ENCODE measurements at places on chromosomes 12 and 14.

GRCh38 chr14:100837805-100838350 lies 12.0 kb downstream of the MEG3 start:
- DNase-seq: no peak

DNA sequence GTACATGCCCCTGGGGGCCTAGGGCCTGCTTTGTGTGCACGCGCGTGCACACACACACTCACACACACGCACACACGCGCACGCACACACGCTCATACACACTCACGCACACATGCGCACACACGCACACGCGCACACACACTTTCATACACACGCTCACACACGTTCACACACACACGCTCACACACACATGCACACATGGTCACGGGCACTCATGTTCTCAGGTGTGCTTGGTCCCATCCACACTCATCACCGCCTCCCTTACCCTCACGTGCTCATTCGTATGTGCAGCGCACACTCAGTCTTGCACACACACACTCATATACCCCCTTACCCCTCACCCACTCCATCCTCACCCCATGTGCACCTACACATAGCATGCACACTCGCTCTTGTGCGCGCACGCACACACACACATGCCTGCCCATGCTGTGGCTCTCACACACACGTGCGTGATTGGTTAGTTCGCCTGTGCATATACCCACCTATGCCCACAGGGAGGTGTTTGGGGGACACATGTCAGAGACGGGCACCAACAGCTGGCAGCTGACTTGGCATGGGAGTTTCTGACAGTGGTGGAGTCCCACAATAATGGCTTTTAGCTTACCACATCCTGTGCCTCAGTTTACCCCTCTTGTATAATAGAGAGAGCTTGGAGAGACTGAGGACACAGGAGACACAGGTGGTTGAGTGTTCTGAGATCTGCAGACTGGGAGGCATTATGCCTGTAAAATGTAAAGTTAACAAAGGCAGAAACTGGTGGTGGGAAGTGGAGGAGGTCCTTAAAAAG lies 28.7 kb downstream of the TSPAN9 start:
- DNase-seq: no peak

- DNase-seq: no peak
Observed at GRCh38 chr12:119826661-119827445, 50.3 kb downstream of the CIT start.

DNA sequence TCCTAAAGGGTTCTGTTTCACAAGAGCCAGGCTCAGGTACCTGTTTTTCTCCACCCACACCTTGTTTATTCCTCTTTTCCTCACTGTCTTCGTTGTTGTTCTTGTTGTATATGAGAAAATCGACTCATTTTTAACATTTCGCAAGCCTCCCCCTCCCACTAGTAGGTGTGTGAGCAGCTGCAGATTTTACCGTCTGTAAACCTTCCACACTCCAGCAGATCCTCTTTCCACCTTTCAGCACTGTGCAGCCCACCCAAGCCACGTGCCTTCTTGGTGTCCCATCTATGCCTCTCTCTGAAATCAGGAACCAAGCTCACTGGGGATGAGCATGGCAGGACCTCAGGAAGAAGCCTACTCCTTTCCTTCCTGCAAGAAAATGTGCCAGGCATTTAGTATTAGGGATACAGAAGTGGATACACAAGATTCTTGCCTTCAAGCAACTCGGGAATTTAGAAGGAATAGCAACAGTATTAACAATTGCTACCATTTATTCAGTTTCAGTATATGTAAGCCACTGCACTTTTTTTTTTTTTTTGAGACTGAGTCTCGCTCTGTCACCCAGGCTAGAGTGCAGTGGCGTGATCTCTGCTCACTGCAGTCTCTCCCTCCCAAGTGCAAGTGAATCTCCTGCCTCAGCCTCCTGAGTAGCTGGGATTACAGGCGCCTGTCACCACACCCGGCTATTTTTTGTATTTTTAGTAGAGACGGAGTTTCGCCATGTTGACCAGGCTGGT lies 113.6 kb downstream of the CHST11 start:
- no peak for DNase-seq

DNA sequence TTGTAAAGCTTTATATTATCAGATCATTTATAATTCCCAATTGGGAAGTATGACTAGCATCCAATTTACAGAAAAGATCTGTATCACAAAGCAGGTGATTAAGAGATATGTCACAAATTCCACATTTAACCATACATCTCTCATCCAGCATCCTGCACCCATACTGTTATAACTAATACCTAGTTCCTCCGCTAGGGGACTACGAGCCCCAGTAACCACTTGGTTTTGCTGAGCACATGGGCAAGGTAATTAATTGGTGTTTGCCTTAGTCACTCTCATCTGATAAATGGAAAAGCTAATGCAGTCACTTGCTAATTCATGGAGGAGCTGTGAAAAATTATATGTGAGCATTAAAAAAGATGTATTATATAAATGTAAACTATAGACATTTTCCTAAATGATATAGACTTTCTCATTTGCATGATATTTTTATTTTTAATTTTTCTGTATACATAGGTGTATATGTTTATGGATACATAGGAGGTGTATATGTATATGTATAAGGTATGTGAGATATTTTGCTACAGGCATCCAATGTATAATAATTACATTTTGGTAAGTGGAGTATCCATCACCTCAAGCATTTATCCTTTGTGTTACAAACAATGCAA lies 1031.8 kb downstream of the GALC start:
- DNase-seq: no peak

DNA sequence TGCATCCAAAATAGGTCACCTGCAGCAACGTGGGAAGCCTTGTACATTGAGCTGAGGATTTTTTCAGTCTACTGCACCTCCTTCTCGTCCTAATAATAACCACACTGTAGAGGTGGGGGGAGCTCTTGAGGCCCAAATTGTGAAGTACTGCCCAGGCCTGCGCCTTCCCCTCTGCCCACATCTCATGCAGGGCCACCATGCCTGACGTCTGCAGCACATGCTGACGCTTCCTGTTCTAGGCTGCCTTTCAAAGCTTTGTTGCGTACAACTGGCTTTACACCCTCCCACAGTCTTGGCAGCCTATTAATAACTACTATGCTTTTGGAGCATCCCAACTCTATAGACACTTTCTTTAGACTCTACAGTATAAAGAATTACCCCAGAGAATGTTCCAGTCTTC lies 26.5 kb upstream of the TTC7B start:
- DNase-seq: no peak

DNA sequence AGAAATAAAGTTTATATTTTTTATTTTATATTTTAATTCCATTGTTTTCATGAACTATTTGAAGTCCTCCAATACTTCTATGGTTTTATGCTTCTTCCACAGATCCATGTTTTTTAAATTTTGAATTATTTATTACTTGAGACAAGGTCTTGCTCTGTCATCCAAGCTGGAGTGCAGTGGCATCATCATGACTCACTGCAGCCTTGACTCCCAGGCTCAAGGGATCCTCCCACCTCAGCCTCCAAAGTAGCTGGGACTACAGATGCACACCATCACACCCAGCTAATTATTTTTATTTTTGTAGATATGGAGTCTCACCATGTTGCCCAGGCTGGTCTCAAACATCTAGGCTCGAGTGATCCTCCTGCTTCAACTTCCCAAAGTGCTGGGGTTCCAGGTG lies 28.8 kb upstream of the DLGAP5 start:
- DNase-seq: no peak

GRCh38 chr14:81751198-81751597 lies 217.5 kb upstream of the SEL1L start:
- DNase-seq: no peak

GRCh38 chr14:31449971-31450610 lies 7.2 kb downstream of the DTD2 start:
- DNase-seq: no peak

GRCh38 chr12:100174495-100174894 lies 26.1 kb upstream of the ACTR6 start:
- no peak for DNase-seq

Data from CD4-positive, alpha-beta T cell treated with Interferon gamma for 1 hour (primary cell).